ENCODE measurements at places on chromosomes 4 and X.

DNA sequence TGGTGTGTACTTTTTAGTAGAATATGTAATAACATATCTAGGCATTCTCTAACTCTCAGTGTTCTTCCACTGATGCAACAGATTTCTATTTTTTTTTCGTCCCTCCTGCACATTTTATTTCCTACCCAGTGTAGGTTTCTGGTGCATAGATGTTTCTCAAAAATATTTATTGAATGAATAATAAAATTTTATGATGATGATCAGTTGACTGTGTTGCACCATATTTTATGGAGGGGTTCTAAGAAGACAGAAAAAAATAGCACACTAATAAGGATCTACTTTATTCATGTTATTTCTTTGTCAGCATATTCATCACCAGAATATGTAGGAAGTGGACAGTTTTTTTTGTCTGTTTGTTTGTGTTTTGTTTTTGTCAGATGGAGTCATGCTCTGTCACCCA lies 2529.3 kb downstream of the ARAP2 start:
- no peak for DNase-seq

GRCh38 chr4:156800463-156800862 lies 171.1 kb downstream of the PDGFC start:
- no peak for DNase-seq

DNA sequence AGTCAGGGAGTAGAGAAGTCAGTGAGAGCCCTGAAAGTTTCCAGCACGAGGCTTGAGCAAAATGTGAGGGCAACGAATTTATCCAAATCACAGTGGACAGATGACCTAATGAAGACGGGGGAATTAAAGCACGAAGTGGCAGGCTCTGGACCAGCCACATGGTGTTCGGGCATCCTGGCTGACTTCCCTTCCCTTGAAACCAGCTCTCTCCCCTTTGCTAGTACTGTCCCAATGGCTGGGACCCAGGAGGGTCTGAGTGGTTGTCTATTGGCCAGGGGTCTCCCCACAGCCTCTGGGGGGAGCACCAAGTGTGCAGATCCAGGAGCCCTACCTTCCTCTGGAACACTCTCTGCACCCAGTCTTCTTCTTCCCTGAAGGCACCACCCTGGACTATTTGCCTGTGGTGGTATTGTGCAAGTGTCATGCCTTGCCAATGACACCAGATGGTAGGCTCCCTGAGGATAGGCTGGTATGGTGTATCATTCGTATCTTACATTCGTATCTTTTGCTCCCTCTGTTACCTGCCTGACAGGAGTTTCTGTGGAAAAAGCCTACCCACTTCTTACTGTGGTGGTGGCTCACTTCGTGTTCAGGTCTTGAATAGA lies 2.1 kb downstream of the APLN start:
- DNase-seq, result no peak

DNA sequence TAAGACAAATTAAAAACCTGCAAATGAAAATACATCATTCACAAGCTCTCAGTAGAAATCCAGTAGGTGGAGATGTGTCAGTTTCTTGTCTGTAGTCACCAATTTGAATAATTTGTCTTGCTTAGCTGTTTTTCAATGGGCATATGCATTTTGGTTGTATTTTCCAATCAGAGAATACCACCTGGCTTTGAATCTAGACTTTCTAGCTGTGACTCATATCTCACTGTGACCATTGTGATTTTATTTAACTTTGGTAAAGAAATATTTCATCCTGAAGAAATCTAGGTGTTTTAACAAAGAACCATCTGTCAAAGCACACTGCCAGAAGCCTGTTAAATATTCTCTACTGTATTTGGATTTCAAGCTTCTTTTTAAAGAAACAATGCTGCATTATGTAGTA lies 1650.6 kb upstream of the IGFBP7 start:
- DNase-seq, result no peak

- no peak for DNase-seq
Observed at GRCh38 chr4:16382571-16382970, 156.3 kb upstream of the TAPT1 start.

DNA sequence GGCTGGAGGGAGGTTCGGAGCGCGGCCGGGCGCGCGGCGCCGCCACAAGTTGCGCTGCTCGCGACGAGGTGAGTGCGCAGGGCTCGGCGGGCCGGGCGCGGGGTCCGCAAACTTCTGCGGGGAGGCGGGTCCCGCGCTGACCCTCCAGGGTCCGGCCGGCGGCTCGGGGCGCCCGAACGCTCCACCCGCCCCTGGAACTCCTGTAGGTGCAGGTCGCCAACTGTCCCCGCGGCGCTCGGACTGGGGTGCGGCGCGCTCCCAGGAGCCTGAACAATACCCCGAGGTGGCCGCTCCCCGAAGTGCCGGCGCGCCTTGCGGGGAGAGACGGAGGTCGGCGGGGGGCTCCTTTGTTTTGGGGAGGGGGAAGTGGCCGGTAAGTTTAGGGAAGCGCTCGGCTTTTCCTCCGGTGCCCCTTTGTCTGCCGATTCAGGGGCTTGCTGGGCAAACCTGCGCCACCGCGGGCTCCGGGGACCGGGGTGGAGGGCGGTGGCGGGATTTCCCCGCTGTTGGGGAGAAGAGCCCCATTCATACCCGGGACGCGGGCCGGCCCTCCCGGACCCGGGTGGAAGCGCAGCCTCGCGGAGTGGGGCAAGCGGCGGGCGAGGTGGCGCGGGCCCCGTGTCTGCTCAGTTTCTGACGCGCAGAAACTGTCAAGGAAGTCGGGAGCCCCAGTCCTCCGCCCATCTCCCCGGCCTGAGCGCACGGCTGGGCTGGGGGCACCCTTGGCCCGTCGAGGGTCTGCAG lies 694 bp downstream of the TBL1X start:
- DNase-seq, result peak; percentile 51

- no peak for DNase-seq
Observed at GRCh38 chrX:64456828-64457227, 61.6 kb upstream of the MTMR8 start.

DNA sequence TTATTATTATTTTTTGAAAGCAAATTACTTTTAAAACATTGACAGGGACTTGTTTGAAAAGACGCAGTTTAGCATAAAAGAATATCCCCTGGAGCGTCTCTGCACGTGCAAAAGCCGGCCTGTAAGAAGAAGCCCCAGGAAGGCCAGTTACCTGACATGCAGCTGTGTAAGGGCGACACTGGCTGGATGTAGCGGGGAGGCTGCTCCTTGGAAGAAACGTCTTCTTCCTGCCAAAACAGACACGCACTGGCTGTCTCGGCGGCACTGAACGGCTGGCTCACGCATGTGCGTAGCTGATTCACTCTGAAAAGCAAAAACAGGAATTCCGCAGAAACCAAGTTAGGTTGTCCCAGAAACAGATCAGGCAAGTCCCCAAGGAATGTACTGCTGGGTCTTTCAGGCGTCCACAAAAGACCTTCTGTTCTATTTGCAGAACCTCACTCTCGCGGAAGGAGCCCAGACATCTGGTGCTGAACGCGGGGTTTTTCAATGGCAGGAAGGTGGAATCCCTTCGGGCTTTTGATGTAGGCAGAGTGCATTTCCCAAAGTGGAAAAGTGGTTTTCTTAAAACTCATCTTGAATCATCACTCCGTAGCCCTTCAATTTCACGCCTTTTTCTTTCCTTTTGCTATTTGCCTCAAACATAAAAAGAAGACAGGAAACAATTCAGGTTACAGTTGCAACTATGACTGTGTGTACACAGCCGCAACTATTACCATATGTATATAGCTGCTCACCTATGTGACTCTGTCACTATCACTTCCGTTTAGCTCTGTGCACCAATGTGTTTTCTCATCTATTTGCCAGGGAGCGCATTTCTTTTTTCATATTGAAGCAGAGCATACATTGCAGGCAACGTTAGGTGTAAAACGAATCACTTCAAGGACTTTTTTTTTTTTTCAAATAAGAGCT lies 38.1 kb upstream of the ARSH start:
- DNase-seq, result no peak

DNA sequence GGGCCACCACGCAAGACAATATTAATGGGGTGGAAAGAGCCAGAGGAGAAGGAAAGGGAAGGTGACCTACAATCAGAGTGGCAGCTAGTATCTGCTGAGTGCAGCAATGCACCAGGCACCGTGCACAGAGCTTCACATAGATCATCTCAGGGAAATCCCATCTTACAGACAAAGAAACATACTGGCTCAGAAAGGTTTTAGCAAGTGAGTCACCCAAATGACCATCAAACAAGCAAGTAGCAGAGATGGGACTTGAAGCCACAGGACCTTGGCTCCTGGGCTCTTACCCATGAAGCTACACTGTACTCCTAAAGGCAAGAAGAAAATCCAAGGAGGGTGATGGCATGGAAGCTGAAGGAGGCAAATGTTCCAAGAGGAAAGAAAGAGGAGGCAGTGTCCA lies 6.8 kb downstream of the ANXA5 start:
- DNase-seq, result no peak

DNA sequence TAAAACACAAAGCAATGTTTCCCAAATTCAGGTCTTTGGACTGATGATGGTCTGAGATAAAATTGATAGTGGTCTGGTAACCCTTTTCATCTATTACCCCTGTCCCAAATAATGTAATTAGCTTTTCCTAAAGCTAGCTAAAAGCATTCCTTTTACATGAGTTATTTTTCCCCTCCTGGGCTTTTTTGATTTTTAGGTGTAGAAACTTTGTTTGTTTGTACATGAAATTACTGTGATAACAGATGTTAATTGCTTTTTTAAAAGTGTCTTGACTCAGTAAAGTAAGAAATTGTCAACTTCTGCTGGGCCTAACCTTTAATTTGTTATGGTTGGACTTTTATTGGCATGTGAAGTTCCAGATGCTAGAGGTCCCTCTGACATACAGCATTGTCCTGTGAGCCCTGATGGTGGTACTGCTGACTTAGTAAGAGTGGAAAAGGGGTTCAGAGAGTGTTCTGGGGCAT lies 145.5 kb downstream of the ARHGAP10 start:
- DNase-seq, result no peak
